ENCODE measurements at places on chromosomes 12 and 14.

GRCh38 chr12:69996722-69997121, 171.7 kb downstream of the MYRFL start:
- no peak for DNase-seq

DNA sequence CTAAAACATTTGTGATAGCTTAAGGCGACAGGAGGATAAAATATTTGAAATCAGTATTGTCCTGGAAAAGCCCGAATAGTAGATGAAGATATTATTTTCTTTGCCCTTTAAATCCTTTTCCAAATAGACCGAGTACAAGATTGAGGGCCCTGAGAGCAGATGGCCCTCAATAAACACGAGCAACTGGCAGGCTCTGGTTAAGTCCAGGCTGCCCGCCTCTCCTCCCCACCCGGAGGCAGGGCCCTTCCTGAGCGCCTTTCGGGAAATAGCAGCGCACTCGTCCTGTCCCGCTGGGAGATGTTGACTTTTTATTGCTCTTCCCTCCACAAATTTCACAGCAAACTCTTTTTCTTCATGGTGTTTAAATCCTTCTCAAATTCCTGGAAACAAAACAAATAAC, 50.8 kb upstream of the MAX start:
- DNase-seq: peak; percentile 26

DNA sequence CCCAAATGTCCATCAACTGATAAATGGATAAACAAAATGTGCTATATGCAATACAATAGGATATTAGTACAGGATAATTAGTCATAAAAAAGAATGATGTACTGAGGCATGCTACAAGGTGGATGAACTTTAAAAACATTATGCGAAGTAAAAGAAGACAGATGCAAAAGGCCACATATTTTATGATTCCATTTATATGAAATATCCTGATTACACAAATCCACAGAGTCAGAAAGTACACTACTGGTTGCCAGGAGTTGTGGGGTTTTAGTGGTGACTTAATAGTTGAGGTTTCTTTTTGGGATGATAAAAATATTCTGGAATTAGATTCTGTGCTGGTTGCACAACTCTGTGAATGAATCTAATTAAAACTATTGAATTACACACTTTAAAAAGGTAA, 12.6 kb downstream of the TRIM9 start:
- no peak for DNase-seq

- no peak for DNase-seq
These were observed 97.4 kb downstream of the SRGAP1 start for GRCh38 chr12:63941879-63942278.

- DNase-seq: no peak
These were observed 23.5 kb downstream of the YEATS4 start for GRCh38 chr12:69383074-69383473.

- DNase-seq: no peak
These were observed 54.1 kb downstream of the DUSP16 start for GRCh38 chr12:12508612-12509011.

DNA sequence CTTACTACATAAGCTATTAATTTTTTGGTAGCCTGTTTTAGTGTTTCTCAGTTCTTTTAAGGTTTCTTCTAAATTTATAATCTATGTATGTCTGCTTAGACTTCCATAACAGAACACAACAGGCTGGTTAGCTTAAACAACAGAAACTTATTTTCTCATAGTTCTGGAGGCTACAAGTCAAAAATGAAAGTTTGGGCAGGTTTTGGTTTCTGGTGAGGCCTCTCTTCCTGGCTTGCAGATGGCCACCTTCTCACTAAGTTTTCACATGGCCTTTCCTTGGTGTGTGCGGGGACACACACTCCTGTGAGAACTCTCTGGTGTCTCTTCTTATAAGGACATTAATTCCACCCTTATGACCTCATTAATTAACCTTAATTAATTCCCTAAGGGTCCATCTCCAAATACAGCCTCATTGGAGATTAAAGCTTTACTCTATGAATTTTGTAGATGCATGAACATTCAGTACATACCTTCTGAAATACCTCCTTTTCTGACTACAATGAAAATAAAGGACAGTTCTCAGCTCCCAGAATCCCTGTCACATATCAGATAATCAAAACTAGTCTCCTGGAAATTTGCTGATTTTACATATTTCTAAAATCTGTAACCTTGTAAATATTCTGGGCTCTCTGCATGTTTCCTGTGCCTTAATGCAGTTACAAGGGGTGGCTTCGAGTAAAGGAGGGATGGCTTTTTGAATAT, 23.2 kb upstream of the BMAL2 start:
- no peak for DNase-seq

- no peak for DNase-seq
These were observed 141.2 kb downstream of the MED13L start for GRCh38 chr12:116136340-116136739.

DNA sequence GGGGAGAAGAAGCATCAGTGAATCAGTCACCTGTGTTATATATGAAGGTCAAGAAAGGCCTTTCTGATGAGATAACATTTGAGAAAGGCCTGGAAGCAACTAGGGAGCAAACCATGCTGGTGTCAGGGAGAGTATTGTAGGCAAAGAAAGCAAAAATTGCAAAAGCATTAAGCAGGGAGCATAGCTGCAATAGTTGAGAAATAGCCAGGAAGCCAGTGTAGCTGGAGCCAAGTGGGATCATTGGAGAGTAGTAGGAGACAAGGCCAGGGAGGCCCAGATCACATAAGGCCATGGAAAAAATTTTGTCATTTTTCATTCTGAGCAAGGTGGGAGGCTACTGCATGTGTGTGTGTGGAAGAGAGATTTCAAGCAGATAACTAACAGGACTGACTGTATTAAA, 18.8 kb upstream of the MAGOHB start:
- DNase-seq: no peak

DNA sequence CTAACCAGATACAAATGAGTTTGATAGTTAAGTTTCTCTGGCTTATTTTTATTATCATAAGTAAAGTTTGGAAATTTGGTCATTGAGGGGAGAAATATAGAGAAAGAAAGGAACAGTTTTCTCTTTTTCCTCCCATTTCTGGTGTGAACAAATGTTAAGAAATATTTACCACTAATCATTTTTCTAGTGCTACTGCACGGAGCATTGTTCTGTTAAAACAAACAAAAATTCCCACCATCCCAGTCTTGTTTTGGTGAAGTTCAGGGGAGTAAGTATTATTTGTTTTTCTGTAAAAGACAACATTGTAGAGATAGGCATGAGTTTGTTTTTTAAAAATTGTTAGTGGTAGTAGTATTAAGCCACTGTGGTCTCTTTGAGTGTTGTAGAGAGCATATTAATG, 135.3 kb downstream of the FGD4 start:
- DNase-seq: no peak

DNA sequence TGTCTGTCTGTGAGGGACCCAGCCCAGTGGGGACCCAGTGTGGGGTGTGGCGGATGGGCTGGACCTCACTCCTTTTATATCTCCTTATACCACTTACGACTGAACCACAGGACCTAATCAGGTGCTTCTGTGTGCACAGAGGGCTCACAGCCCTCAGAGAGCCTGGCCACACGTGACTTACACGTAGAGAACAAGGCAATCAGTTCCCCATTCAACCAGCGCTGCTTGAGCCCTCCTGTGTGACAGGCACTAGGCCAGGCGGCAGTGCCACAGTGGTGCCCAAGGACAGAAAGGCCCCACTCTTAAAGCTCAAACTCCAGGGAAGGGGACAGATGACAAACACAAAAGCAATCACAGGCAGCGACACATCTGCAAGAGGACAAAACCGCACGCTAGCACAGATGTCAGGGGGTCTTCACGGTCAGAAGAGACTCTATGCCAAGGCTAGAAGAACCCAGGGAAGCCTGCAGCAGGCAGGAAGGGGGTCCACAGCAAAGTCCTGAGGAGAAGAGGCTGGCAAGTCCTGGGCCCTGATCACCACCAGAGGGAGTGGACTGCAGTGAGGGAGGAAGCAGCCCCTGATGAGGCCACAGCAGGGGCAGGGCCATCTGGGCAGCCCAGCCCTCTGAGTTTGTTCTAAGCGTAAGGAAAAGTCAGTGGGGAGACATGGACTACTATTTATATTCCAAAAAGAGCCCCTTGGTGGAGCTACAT, 39.3 kb downstream of the SETD3 start:
- DNase-seq: no peak

- DNase-seq: no peak
These were observed 10.8 kb downstream of the BMAL2 start for GRCh38 chr12:27343255-27344000.

DNA sequence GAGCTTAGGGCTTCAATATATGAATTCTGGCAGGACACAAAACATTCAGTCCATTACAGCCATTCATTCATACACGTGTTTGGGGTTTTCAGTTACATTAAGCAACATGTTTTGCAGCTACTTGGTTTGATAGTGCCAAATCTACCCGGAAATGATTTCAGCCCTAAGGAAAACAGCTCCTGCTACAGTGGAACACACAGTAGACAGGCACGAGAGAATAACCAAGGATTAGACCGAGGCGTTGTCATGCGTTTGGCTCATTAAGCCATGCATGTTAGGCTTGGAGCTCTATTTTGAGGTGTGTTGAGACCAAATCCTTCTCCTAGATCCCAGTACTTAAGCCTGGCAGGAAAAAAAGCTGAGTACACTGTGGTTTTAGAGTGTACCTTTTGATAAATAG, 177.4 kb downstream of the PRKCH start:
- no peak for DNase-seq

DNA sequence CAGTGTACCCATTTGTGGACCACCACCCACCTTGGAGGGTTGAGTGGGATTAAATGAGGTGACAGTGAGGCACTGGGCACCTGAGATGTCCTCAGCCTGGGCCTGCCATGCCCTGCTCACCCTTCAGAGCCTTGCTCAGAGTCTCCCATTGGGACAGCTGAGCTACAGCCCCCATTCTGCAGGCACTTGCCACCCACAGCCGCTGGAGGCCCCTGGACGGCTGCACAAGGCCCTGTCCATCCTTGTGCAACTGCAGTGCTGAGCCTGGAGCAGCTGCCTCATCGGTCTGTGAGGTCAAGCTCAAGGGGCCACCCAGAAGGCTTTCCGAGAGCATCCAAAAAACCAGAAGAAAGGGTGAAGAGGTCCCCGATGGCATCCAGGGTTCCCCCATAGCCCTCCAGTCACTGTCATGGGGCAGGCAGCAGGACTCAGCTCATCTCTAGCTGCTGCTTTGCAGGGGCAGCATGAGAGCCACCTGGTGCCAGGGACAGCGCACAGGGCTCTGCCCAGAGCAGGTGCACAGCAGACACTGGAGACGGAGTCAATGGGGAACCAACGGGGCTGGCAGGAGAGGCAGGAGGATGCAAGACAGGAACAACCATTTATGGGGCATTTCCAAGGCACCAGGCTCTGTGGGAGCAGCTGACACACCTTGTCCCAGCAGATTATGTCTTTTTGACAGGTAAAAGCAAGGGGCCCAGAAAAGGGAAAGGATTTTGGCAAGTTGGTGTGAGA, 84.6 kb downstream of the ARL6IP4 start:
- peak; percentile 81 for DNase-seq

DNA sequence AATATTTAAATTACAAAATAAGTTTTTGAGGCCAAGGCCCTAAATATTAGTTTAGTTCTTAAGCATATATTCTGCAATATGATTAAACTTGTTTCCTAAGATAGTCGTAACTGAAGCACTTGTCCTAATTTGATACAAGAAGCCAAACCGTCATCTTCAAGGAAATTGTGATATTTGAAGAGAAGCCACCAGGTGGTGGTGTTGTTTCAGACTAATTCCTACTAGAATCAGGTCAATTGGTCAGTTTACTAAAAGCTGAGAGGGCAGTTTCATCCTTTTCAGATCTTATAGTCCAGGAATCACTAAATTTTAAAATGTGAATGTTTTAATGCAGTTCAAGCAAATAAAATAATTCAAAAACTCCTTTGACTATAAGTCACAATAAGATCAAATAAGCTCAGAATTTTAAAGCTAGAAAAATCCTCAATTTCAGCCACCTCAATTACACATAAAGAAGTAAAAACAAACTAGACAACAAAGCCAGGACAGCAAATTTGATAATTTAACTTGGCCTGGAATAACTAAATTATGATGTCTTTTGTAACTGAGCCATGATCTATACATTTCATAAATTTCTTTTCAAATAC, 7.1 kb upstream of the ARL1 start:
- peak; percentile 86 for DNase-seq

DNA sequence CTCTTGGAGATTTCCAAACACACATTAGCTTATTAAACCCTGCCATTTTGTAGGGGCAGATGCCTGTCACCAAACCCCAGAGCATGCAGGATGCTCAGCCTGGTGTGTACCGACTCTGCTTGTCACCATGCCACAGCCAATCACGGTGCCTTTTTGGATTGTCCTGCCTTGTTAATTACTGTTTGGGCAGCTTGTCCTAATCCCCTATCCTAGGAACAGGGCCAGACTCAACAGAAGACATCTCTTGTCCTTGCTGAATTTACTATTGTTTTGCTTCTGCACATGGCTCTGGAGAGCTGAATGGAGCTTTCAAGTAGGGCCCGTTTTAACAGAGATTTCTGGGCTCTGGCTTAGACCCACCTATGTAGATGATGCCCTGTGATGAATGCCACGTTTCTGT, 388.5 kb downstream of the AACS start:
- DNase-seq: no peak

GRCh38 chr14:37278636-37279538, 81.2 kb downstream of the MIPOL1 start:
- DNase-seq: no peak

DNA sequence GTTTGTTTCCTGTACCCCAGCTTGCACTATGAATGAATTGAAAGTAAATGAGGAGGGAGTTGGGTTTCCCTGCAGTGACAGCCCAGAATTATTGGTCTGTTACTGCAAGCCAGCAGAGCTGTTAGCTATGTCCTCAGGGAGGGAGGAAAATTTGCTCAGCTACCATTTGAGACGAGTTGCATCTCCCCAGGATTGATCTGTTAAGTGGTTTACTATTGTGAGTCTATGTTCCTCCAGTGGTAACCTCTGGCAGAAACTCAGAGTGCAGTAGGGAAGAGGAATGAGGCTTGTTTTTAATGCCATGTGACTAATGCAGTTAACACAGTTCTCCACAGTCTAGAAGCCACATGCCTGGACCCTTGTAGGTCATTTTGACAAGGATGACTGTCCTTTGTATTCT, 173.9 kb downstream of the SLC15A4 start:
- DNase-seq: no peak

DNA sequence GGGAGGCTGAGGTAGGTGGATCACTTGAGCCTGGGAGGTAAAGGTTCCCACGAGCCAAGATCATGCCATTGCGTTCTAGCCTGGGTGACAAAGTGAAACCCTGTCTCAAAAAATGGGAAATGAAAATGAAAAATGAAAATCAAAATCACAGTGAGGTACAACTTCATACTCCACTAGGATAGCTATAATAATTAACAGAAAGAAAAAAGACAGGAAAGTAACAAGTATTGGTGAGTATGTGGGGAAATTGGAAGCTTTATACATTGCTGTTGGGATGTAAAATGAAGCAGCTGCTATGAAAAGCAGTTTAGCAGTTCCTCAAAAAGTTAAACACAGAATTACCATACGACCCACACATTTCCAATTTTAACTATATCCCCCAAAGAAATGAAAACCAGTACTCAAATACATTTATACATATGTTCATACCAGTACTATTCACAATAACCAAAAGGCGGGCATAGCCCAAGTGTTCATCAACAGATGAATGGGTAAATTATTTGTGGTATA, 22.2 kb downstream of the SGPP1 start:
- DNase-seq: no peak

- no peak for DNase-seq
These were observed 64.1 kb downstream of the KIAA0586 start for GRCh38 chr14:58491593-58491992.

- DNase-seq: peak; percentile 88
These were observed 11.1 kb downstream of the GPR84 start for GRCh38 chr12:54352891-54353874.

GRCh38 chr14:69716478-69717187, 50.3 kb upstream of the SRSF5 start:
- no peak for DNase-seq

- DNase-seq: no peak
These were observed 33.3 kb downstream of the DIO3 start for GRCh38 chr14:101594511-101595148.
